ENCODE measurements at places on chromosomes 5 and 9. TPM values are rescaled to one million over a fixed set of nuclear protein-coding genes. Genes with fewer than 3 reads are reported as not detected.

The SLC36A2 gene
- not detected for total RNA-seq

The SPINK4 gene
- not detected for total RNA-seq

The MTX3 gene
- total RNA-seq, result 9.1 TPM

The GHR gene
- 12.9 TPM for total RNA-seq

The DROSHA gene
- total RNA-seq, result 85.0 TPM

The SPATA31D4 gene
- total RNA-seq, result not detected
